Right kidney (tissue), 9 donors: ENCODE measurements at places on chromosomes 6 and 20.

DNA sequence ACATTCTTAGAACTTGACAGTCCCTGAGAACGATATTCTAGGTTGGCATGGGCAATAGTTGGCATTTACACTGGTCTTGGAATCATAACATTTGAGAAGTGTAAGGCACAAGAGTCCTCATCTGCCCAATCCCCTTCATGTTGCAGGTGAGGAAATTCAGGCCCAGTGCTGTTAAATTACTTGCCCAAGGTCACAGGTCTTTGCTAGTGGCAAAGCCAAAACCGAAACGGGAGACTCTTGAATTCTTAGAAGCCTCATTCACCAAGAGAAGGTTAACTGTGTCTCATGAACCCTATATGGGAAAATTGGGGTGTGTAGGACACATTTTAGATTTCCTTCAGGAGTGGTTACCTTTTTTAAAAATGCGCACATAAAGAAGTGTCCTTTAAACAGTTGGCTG is 7.2 kb downstream of the E2F3 start:
- no peak for DNase-seq

DNA sequence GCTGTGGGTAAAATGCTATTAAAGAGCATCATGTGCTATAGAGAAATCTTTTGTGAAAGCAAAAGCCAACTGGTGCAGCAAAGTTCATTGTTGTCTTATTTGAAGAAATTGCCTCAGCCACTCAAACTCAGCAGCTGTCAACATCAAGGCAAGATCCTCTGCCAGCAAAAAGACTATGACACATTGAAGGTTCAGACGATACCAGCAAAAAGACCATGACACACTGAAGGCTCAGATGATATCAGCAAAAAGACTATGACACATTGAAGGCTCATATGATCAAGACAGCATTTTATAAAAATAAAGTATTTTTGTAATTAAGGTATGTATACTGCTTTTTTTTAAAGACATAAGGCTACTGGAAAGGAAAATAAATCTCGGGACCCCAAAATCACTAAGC is 118.4 kb upstream of the RUNX2 start:
- DNase-seq, result no peak

DNA sequence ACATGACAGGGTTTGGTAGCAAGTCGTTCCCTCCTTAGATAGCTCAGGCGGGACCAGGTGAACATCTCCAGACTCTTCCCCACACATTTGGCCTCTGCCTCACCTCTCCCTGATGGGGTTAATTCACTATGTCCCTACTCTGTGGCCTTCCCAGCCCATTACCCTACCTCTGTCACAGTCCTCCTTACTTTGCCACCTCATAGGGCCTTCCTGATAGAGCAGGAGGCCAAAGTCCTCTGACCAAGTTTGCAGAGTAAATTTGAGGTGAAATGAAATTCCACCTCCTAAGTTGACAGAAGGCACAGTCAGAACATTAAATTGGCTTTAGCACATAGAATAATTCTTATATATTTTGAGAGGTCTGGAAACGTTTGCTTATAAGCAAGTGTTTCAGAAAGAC is 53.1 kb upstream of the ARMC2 start:
- no peak for DNase-seq

DNA sequence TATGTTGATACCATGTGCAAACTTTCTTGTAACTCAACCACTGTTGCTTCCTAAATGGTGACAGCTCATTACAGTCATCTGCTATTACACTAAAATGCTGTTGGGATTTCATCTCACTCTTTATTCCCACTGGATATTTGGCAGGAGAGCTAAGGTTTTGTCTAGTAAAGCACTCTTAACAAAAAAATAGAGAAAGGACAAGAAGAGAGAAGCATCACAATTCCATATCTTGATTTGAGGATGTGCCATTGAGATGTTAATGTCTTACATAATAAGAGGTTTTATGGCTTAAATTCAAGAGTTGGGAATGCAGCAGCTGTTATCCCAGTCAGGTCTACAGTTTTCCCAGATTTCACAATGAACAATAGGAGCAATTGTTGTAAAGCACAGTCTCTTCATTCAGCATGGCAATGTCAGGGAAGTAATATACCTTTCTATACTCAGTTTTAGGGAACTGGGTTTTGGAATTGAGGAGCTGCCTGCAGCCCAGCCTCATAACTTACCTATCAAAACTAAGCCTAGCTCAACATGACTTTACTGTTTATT is 134.9 kb downstream of the ISM1 start:
- no peak for DNase-seq

DNA sequence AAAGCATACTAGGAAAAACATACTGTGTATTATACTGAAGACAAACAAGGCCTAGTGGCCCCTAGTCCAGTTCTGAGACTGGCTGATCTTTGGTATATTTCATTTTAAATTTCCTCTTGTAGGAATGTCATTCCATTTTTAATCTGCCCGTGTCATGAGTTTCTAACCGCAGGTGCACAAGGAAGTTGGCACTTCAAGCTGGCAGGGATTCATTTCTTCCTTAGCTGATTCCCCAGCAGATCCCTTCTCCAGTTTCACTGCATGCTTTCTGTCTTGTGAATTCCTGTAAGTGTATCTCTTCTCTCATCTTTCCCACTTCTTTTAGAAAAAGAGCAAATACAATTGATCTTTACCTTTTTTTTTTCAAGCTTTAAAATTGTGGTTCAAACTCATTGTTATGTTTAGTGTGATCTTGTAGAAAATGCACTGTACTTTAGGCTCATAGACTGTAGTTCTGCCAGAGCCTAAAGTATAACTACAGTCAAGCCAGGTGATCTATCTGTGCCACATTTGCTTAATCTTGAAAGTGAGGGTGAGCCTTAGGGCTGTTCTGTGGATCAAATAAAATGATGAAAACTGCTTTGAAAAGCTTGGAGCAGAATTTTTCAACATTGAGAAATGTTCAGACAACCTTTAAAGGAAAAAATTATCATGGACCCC is 37.0 kb downstream of the RNF217 start:
- DNase-seq, result no peak

DNA sequence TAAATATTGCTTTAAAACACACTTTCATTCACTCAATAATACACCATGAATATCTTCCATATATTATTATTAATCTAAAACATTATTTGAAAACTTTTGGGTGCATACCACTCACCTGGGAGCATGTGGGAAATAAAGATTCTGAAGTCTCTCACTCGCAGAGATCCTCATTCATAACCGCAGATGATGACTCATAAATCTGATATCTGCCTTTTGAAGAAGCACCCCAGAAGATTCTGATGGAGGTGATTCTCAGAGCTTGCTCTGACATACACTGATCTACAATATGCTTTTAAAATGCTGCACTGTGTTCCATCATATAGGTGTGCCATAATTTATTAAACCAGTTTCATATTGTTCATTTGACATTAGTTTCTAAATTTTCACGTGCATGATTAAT is 135.0 kb upstream of the SGK1 start:
- no peak for DNase-seq

- no peak for DNase-seq
Measured at GRCh38 chr20:9928281-9928737, 89.4 kb upstream of the PAK5 start.

GRCh38 chr6:454148-454991 is 62.8 kb downstream of the IRF4 start:
- no peak for DNase-seq

- DNase-seq, result no peak
Measured at GRCh38 chr6:41150671-41151070, 3.5 kb downstream of the TREML1 start.

- DNase-seq, result no peak
Measured at GRCh38 chr6:149140137-149140909, 177.2 kb upstream of the TAB2 start.

GRCh38 chr6:30500421-30501355 is 11.4 kb downstream of the HLA-E start:
- DNase-seq, result no peak
